ENCODE measurements at places on chromosomes 5 and 9.
A peak's percentile ranks its signal among the peaks of the same experiment; 100 is the strongest.

GRCh38 chr5:639584-640213 is 27.6 kb downstream of the CEP72 start:
- no peak for DNase-seq

DNA sequence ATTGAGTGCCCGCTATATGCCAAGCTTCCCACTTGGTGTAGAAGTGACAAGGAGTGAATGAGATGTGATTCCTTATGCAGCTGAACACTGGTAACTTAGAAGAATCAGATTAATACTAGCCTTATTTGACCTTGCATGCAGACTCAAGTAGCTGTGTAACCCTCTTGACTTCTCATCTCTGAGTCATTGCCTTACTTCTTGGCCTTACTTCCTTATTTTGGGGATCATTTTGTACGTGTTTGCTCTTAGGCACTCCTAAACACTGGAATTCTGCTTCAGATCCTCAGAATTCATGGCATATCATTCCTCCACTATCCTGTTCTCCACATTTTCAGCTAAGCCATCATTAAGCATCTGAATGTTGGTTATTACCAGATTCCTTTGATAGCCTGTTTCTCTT is 948.9 kb upstream of the ARRDC3 start:
- DNase-seq = no peak

- peak; percentile 29 for DNase-seq
These were observed at the start of gene PCDHB9 for GRCh38 chr5:141186897-141187512. Gene PCDHB9 (plus strand): TSS chr5:141187161. CDS start chr5:141187319, 158 bp downstream.

- DNase-seq = no peak
These were observed 688 bp upstream of the PLPPR1 start for GRCh38 chr9:101027733-101028345.

DNA sequence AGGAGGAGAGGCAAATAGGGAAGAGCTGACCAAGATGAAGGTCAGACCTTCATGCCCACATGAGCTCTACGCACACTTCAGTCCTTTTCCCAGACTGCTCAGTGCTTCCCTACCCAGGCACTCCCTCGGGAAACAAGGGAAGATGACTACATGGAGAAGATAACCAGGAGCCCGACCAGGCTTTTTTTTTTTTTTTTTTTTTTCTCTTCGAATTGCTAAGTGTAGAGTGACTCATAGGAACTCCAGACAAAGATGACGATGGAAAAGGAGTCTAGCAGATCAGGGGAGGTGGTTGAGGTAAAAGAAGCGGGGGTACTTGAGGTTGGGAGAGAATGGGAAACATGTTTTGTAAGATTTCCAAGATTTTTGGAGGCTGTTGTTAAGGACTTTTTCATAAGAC is 526.1 kb downstream of the BNC2 start:
- DNase-seq = no peak

- DNase-seq = no peak
These were observed 221.7 kb downstream of the SMARCA2 start for GRCh38 chr9:2236850-2237249.

- no peak for DNase-seq
These were observed 63.7 kb downstream of the MLLT3 start for GRCh38 chr9:20558566-20559016.

- DNase-seq = no peak
These were observed 266.6 kb upstream of the GAS1 start for GRCh38 chr9:87213948-87214347.

- no peak for DNase-seq
These were observed 39.5 kb upstream of the HSPB3 start for GRCh38 chr5:54415896-54416601.

GRCh38 chr5:172144931-172145869 is 42.8 kb downstream of the STK10 start:
- no peak for DNase-seq

- no peak for DNase-seq
These were observed 42.5 kb downstream of the FXN start for GRCh38 chr9:69078069-69078468.

- no peak for DNase-seq
These were observed 342.0 kb downstream of the MLLT3 start for GRCh38 chr9:20280330-20280729.

DNA sequence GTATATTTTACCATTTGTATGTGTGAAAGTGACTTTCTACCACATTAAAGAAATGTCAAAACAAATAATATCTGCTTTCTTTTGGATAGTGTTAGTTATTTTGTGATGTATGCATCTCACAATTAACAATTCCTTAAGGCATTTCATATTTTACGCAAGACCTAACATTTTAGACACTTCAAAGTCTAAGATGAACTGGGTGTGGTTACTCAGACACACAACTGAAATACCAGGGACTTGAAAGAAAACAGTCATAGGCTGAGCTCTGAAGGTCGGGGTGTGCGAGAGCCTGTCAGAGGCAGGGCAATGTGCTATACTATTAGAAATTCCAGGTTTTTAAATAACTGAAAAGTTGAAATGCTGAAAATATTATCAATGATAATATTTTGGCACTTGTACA is 44.5 kb upstream of the ZNF622 start:
- no peak for DNase-seq

DNA sequence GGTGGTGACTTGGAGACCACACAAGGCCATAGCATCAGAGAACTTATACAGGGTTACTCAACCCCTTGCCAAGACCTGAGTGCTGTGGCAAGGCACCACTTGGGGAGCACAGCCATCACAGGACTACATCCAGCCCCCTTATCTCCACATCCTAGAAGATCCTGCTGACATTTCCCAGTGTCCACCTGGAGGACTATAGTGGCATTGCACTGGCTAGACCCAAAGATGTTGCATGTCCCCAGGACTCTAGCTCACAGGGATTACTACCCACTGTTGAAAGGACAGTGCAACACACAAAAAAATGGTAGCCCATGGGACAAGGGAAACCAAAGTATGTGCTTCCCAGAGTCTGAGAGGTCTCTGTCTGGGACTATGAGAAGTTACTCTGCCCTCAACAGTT is 411.1 kb upstream of the NUDT12 start:
- DNase-seq = no peak

- no peak for DNase-seq
These were observed 282.3 kb downstream of the TMEM167A start for GRCh38 chr5:82794876-82795275.

DNA sequence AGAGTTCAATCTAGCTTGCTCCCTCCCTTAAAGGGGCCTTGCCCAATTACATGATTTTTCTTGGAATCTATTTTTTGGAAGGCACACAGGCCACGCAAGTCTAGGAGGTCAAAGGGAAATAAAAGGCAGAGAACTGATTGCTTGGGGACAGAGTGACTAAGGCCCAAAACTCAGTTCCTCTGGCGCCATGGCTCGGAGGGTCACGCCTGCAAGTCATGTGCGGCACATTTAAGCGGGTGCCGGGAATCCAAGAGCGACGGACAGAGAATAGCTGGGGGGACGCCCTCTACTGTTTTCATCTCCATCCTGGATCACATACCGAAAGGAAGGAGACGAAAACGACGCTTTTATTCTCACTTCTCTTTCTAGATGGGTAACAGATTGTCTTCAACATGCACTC is 78.6 kb downstream of the FREM1 start:
- DNase-seq = no peak

- DNase-seq = no peak
These were observed 92.6 kb downstream of the TMEM174 start for GRCh38 chr5:73265641-73266040.

- DNase-seq = no peak
These were observed 189.9 kb downstream of the ARL15 start for GRCh38 chr5:54120473-54120872.

- DNase-seq = no peak
These were observed 629.7 kb upstream of the ZNF608 start for GRCh38 chr5:125376059-125376641.

- DNase-seq = no peak
These were observed 325.8 kb downstream of the TENT4A start for GRCh38 chr5:7039074-7039473.

- no peak for DNase-seq
These were observed 147.4 kb upstream of the KLF9 start for GRCh38 chr9:70561786-70562395.

GRCh38 chr9:124308606-124309491 is 51.1 kb downstream of the NEK6 start:
- DNase-seq = no peak

- DNase-seq = no peak
These were observed 18.4 kb upstream of the GSN start for GRCh38 chr9:121249563-121249962.

- no peak for DNase-seq
These were observed 7.9 kb upstream of the ENTREP1 start for GRCh38 chr9:69317081-69317480.

DNA sequence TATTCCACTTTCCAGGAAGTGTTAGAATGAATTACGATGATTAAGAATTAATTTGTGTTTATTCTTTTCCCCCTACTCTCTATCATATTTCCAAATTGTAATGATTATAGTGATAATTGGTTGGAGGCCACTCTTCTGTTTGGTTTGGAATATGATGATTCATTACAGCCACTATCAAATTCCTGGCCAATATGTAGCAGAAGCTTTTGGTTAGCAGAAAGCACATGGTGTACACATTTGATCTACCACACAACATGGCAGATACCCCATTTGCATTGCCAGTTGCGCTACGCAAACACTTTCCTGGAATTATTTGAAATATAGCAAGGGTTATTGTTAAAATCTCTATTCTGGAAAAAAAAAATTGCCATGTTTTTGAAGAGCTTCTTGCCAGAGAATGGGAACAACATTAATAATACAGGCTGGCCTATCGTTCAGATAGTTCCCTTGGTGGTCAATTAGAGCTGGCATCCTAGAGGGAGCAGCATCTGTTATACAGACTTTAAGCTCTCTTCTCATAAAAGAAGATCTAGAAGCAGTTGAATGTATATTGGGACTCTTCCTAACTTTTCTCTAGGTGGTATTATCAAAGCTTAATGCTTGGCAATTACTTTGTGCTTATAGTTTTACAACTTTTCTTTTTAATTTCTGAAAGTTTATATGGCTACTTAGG is 455.0 kb upstream of the ACTBL2 start:
- DNase-seq = no peak

GRCh38 chr5:131672776-131673175 is 37.7 kb upstream of the RAPGEF6 start:
- no peak for DNase-seq

- DNase-seq = no peak
These were observed 87.0 kb upstream of the CCL21 start for GRCh38 chr9:34796924-34797323.

- no peak for DNase-seq
These were observed 97.3 kb upstream of the DAB2 start for GRCh38 chr5:39521940-39522590.

DNA sequence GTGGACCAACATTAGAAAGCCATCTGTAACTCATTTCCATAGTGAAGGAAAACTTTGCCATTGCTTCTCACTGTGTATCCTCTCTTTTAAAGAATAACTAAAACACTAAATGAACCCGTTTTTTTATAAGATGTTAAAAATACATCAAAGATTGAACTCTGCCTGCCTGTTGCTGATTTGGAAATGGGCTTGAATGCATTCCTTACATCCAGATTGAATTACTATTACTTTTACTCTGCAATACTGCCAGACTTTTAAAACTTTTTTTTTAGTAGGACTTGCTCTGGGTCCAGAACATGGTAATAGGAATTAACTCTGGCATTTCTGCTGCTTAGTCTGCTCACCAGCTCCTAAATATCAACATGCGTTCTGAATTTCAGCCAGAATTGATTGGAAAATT is 176.8 kb upstream of the PAPPA start:
- DNase-seq = no peak

- DNase-seq = no peak
These were observed 151.0 kb downstream of the FER start for GRCh38 chr5:108898707-108899106.

Data from CD4-positive, alpha-beta memory T cell (primary cell).